ENCODE measurements at places on chromosomes 6 and 20.

DNA sequence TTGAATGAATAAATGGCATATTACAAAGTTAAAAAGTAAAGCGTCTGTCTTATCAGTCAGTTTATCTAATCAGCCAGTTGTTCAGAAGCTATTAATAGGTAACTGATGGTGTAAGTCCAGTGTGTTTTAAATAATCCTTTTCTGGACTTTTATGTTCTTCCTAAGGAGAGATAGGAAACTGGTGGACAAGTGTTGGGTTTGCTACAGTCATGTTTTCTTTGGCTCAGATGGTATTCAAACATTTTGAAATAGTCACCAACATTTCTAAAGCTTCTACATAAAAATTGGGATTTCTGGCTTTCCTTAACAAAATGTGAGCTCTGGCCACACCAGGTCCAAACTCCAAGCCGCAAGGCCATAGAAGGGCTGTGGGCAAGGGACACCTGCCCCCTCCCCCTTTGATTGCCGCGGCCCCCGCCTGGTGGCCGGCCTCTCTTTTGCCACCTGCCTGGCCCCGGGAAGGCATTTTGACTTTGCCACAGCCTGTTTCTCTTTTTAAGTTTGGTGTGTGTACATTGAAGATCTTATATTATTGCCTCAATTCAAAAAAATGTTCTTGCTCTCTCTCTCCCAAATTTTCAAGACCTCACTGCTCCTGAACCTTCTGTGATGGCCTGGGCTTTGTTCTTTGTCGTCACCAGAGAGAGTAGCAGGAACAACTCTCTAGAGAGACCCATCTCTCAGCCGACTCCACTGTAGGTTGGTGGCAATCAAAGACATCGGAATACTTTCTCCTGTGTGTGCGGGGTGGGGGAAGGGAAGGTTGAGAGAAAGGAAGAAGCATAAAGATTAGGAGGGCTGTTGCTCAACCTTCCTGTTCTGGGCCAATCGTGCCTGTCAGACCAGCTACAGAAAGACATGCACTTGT, 84.0 kb upstream of the ZNF217 start:
- DNase-seq, result no peak

- no peak for DNase-seq
These were observed 242.0 kb downstream of the ARID1B start for GRCh38 chr6:157019115-157019641.

DNA sequence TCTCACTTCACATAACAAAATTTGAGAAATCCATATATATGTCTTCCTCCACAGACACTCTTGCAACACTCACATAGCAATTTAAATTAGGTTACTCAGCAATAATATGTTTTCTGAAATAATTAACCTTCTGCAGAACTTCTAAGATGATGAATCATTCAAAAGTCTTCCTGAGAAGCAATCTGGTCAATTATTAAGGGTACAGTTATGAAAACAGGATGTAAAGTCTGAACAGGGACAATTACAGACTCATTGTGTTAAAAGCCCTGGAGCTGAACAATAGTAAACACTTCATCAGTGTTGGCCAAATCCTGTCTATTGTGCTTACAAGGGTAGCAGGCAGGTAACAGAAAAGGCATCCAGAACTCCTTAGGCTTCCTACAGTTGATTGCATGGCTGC, 75.4 kb downstream of the FILIP1 start:
- DNase-seq, result no peak

- DNase-seq, result no peak
These were observed 183.4 kb upstream of the FBXL4 start for GRCh38 chr6:99130897-99131873.

DNA sequence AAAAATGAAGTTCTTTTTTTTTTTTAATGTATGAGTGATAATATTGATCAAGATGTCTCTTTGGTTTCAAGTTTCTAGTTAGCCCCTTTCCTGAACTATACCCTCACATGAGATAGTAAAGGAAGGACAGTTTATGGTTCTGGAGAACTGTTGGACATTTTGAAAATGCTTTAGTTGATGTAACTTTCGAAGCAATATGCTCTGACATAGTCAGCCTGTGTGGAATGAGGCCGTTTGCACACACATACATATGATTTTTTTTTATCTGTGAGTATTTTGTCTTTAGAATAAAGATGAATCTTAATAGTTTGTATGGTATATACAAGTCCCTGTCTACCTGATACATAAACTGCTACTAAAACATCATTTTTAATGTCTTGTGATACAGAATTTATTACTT, 177.0 kb downstream of the ARID1B start:
- no peak for DNase-seq

DNA sequence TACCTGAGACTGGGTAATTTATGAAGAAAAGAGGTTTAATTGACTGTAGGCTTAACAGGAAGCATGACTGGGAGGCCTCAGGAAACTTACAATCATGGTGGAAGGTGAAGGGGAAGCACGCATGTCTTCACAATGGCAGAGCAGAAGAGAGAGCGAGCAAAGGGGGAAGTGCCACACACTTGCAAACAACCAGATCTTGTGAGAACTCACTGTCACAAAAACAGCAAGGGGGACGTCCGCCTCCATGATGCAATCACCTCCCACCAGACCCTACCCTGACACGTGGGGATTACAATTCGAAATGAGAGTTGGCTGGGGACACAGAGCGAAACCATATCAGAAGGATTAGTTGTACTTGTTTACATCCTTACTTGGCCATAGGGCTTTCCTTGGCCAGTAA, 49.7 kb downstream of the FIG4 start:
- DNase-seq, result no peak

GRCh38 chr6:12595161-12595811, 121.3 kb upstream of the PHACTR1 start:
- no peak for DNase-seq

GRCh38 chr6:88445188-88445965, 279.2 kb upstream of the CNR1 start:
- DNase-seq, result no peak

- DNase-seq, result no peak
These were observed 58.4 kb downstream of the SYTL3 start for GRCh38 chr6:158708239-158708638.

GRCh38 chr20:48585061-48585870, 242.5 kb downstream of the PREX1 start:
- no peak for DNase-seq

DNA sequence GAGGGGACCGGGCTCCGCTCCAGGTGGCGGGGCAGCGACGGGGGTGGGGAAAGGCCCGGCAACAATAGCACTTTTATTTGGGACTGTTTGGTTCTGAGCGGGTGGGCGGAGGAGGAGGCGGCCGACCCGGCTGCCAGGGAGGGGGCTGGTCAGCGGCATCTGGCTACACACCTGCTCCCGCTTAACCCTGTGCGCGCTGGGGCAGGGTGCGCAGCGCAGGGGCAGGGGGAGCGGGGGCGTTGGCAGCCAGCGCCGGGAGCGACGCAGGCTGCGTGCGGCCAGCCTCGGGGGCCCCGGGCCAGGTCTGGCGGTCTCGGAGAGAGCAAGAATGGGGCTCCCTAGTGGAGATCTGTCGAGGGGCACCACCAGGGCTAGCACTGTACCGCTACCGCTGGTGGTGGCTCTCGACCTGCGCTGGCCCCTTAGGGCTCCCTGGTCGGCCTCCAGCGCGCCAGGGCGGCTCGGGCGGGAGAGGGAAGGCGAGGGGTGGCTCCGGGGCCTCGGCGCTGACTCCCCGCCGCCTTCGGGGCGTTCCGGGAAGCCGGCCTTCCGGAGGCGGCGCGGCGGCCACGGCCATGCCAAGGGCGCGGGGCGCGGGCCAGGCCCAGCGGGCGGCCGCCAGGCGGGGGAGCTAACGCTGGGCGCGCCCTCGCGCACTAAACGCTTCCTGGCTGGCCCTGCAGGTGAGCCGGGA, 92.4 kb downstream of the NCR2 start:
- DNase-seq, result no peak

- no peak for DNase-seq
These were observed 18.8 kb downstream of the EFCAB8 start for GRCh38 chr20:32877507-32877906.

- DNase-seq, result no peak
These were observed 129.0 kb downstream of the JPH2 start for GRCh38 chr20:44057698-44058675.
